ENCODE measurements at places on chromosomes 1 and 21.

DNA sequence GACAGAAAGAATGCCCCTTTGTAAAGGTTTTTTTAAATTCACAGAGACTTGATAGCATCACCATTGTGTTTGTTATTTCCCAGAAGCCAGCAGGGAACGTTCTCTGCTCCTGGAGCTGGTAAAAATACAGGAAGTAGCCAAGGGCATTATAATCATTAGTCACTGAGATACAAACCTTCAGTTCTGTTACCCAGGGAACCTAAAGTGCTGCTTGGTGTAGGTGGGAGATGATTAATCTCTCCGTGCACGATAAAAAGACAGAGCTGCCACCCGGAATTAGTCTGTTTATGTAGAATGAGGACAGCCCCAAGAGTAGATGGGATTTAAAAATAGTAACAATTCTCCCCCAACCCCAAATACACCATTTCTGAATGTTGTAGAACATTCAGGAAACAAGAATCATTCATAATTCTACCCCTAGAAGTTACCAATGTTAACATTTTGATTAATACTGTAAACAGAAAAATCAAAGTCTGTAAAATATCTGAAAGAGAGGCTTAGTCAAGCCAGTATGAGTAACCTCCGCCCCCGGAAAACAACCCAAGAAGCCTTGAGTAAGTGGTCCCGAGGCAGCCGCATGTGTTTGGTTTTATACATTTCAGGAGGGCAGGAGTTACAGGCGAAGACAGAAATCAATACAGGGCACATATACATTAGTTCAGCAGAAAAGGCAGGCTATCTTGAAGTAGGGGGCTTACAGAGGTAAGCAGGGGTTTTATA lies 45.3 kb upstream of the CTBS start:
- no peak for DNase-seq

DNA sequence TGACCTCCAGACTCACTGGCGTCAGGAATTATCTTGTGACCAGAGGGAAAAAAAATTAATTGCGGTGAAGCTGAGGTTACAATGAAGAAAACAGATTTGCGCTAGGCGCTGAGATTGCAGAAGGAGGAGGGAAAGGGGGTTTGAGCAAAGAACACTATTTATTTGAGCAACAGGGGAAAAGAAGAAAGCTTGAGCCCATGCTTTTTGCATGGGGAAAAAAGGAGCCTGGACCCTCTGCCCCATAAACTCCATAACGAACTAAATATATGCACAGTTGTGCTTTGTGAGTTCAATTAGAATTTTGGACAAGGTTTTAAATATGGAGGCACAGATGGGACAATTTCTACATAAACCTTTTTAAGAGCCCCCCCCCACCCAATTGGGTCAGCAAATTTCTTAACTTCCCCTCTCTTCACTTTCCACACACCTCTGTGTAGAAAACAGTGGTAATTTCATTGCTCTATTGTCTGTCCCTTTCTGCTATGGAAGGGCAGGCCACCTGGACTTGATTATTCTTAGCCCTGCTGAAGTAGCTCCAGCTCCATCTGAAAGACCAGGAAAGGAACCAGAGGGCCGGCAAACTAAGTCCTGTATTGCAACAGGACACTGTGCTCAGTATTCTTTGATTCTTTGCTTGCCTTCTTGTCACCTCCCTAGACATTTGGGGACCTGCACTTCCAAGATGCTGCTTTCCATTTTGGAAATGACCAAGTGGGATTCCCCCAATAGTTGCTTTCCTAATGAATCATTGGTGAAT lies 862 bp upstream of the ID3 start:
- DNase-seq = no peak

DNA sequence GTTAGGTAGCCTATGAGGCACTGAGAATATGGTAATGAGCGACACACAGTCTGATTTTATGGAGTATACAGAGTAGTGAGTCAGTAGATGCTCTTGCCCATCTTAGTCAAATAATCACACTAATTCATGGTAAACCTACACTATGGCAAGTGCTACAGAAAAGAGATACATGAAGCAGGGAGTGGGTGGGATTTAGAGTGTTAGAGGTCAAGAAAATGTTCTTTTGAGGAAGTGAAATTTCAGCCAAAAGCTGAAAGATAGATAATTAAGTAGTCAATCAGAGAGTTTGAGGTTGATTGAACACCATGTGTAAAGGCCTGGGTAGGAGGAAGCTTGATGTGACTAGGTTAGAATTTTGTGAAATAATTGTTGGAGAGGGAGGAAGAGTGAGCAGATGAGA lies 14.7 kb downstream of the MDM4 start:
- no peak for DNase-seq

GRCh38 chr1:112686417-112686816 lies 12.0 kb downstream of the MOV10 start:
- no peak for DNase-seq

- DNase-seq = no peak
Measured at GRCh38 chr1:93033785-93034184, 45.3 kb upstream of the MTF2 start.

GRCh38 chr1:3620708-3621107 lies 4.1 kb upstream of the TPRG1L start:
- no peak for DNase-seq

- DNase-seq = no peak
Measured at GRCh38 chr1:155012026-155012546, 9.5 kb downstream of the ZBTB7B start.

DNA sequence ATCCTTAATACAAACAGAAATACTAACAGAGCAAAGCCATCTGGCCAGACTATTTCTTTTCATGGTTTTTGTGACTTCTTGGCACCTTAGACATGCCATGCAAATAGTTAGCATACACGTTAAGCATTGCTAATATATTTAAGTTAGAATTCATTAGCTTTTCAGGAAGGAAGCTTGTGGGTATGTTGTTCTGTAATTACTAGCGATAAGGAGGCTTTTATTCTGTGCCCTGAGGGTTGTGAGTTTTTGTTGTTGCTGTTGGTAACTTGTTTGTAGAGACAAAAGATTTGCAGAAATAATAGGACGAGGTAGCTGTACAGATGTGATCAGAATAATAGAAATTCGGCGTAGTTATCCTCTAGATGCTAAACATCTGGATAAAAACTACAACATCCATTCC lies 305.3 kb downstream of the TM2D1 start:
- no peak for DNase-seq

DNA sequence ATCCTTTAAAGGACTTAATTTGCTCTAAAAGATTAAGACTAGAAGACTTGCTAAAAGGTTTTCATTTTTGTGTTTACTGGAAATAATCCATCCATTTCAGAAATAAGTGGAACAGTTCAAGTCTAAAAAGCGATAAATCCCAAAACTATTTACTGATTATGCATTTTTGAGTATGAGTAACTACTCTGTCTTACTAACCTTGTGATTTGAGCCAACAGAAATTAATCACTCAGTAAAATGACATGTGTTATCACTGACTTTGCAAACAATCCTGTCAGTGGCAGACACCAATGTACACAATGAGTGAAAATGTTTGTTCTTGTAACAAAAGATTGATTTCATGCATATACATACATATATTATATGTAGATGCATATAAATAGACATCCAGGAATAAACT lies 218.0 kb downstream of the DENND1B start:
- DNase-seq = no peak

DNA sequence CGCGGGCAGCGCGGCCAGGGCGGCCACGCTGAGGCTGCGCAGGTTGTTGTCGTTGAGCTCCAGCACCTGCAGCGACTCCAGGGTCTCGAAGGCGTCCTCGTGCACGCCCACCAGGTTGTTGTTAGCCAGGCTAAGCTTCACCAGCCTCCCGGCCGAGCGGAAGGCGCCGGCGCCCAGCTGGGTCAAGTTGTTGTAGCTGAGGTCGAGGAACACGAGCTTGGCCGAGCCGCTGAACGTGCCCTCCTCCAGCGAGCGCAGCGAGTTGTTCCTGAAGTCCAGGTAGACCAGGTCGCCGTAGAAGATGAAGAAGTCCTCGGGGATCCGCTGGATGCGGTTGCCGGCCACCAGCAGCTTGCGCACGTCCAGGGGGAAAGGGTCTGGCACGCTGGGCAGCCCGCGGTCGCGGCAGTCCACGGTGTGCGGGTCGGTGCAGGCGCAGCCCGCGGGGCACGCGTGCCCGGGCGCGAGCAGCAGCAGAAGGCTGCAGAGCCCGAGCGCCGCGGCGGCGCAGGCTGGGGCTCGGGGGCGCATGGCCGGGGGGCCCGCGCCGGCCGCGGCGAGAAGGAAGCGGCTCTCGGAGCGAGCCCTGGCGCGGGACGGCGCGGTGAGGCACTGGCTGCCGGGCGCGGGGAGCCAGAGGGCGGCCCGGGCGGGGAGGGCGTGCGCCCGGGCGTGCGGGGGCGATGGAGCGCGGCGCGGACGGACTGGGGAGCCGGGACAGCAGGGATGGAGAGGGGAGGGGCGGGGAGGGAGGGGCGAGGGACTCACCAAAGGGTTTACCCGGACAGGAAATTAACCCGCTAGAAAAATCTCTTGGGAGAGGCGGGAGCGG lies 524 bp downstream of the LRRC38 start:
- DNase-seq = no peak

DNA sequence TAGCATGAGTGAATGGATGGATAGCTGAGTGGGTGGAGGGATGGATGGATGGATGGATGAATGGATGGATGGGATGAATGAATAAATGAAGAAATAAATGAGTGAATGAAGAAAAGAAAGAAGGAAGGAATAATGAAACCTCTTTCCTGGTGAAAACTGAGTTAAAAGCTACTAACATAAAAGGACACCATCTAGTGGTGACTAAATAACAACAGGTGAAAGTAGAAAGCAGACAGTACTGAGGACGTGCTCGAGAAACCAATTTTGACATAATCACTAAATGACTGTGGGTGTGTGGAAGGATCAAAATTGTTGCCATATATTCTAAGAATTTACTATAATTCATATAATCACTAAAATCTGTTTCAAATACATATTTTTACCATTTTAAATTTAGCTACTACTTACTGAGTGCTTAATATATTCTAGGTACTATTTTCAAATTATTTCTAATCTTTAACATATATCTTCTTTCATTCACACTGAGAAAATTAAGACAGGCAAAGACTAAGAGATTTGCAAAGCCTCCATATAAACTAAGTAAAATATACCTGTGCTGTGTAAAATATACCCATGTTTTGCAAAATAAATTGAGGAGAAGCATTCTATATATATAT lies 522.9 kb downstream of the LRRIQ3 start:
- no peak for DNase-seq

GRCh38 chr1:247274605-247275256 lies 18.9 kb downstream of the VN1R5 start:
- DNase-seq = no peak

DNA sequence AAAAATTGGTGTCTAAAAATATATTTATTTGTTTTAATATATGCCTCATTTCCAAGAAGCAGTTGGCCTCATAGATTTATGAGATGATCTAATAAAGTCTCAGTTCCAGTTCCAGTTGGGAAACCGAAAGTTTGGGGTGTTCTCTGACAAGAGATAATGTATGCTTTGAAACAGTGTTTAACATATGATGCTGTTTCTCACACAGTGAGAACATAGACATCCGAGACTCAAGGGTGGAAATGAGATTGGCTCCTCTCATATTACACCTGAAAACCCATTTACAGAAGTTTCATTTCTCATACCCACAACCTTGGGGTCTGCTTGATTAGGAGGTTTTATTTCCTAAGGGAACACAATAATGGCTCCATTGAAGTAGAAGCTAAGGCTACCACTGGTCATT lies 200.6 kb upstream of the BEND5 start:
- no peak for DNase-seq

DNA sequence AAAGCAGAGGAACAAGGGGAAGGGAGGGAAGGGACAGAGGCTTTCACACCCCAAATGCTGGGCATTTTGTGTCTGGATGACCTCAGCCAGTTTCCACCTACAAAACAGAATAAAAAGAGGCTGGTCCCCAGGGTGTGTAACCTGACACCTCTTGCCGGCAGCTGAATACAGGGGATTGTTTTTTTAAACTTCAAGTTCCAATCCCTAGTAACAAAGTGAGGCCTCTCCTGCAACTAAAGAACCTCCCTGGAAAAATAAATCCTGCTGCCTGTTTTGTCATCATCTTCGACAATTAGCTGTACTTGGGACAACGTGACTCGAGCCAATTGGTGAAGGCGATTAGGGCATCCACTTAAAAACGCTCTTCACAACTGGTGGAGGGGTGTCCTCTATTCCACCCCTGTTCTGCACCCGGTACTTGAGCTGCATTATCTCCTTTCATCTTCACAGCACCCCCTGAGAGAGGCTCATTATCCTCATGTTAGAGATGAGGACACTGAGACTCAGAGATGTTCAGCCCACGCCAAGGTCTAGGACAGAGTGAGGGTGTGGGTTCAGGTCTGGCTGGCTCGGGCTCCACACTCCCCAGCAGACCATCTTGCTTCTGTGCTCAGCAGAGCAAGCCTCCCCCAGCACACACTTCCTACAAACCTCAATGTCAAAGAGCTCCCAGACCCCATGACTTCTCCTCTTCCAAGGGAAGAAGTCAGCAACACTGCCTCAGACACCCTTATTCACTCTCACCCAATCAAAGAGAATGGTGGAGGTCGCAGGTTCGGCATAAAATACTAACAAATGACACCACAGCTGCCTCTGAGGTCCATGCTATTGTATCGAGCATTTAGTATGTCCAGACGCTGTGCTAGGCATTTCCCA lies 15.2 kb downstream of the ITPKB start:
- no peak for DNase-seq

- DNase-seq = no peak
Measured at GRCh38 chr1:26775666-26776065, 12.1 kb upstream of the PIGV start.

GRCh38 chr21:45581322-45581712 lies 39.1 kb upstream of the SLC19A1 start:
- DNase-seq = no peak

DNA sequence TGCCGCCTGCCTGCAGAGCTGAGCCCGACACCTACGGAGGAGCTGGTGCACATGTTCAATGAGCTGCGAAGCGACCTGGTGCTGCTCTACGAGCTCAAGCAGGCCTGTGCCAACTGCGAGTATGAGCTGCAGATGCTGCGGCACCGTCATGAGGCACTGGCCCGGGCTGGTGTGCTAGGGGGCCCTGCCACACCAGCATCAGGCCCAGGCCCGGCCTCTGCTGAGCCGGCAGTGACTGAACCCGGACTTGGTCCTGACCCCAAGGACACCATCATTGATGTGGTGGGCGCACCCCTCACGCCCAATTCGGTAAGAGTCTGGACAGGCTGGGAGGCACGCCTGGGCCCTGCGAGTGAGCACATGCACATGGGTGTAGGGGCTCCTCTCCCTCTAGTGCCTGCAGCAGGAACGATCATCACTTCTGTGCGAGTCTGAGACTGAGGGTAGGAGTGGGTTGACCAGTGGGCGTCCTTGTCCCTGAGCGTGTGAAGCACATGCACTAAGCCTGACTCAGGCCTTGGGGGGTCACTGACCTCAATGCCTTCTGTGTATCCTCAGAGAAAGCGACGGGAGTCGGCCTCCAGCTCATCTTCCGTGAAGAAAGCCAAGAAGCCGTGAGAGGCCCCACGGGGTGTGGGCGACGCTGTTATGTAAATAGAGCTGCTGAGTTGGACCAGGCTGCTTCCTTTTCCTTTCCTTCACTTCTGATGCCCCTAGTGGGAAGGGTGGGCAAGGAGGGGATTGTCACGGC lies 6.9 kb downstream of the DMAP1 start:
- DNase-seq = no peak

- DNase-seq = no peak
Measured at GRCh38 chr1:60055336-60055735, 18.2 kb downstream of the C1orf87 start.
